Activated T-helper 1 cell treated with Interleukin-2 at 50 U/mL for 16 hours (primary cell): ENCODE measurements at places on chromosomes 3 and 15.

- no peak for DNase-seq
Observed at GRCh38 chr3:183085634-183086390, 13.5 kb downstream of the MCCC1 start.

DNA sequence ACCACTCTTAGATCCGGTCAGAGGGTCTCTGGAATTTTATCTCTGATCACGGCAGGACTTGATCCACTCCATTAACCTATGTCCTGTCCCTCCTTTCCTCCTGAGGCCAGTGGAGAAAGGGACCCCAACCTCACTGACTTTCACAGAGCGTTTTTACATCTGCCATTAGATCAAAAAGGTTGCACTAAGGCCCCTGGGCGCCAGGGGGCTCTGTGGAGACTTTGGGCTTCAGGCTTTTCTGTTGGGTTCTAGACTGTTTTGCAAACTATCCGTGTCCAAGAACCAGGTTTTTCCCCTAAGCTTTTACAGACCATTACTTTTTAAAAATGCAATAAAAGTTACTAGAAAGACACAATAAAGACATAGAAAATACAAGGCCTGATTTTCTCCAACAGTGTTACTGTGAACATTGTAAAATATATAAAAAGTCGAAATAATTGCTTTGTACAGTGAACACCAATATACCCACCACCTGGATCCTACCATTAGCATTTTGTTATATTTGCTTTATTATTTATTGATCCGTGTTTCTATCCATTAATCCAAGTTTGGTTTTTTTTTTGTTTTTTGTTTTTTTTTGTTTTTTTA, 159.7 kb downstream of the POLR2M start:
- peak; percentile 5 for DNase-seq

GRCh38 chr3:55329849-55330248, 157.3 kb downstream of the WNT5A start:
- DNase-seq, result no peak

DNA sequence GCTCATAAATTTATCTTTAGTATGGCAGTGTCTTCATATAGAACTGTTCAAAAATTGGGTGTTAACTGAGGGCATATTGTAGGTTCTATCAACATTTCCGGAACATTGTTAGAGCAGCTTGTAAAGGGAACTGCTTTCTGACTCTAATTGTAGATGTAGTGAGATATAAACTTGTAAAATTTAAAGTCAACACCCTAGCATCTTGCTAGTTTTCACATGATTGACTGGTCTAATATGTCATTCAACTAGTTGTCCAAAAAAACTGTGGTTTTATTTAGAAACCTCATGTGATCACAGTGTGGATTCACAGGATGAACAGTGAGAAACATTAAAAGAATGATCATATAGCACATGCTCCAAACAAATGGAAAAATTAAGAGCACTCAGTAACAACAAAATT, 607.4 kb downstream of the ROBO1 start:
- no peak for DNase-seq

GRCh38 chr15:33153548-33153947, 41.0 kb downstream of the FMN1 start:
- no peak for DNase-seq

- DNase-seq, result no peak
Observed at GRCh38 chr15:56390739-56391267, 25.6 kb downstream of the TEX9 start.

DNA sequence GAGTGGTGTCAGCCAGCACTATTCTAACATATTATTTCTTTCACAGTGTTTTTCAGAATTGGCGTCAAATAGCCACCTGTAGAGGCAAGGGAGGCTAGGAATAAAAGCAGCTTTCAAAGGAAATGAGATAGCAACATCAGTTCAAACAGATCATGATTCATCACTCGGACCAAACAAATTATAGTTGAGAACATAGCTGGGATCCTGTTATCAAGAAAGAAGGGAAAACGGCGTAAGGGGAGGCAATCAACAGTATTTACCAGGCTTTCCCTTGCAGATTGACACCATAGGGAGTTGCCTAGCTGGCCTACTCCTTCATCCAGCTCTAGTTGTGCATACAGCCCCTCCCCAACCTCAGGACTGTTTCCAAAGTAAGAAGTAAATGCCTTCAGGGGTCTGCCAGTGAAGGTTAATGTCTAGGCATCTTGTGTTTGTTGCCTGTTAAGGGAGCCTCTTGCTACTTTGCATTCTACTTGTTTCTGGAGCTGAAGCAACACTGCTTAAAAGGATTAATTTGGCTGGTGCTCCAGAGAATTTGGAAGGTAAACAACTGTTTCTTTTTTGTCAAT, 286.5 kb downstream of the NSUN3 start:
- DNase-seq, result no peak

GRCh38 chr3:111070772-111071256, 802 bp upstream of the NECTIN3 start:
- DNase-seq, result no peak

DNA sequence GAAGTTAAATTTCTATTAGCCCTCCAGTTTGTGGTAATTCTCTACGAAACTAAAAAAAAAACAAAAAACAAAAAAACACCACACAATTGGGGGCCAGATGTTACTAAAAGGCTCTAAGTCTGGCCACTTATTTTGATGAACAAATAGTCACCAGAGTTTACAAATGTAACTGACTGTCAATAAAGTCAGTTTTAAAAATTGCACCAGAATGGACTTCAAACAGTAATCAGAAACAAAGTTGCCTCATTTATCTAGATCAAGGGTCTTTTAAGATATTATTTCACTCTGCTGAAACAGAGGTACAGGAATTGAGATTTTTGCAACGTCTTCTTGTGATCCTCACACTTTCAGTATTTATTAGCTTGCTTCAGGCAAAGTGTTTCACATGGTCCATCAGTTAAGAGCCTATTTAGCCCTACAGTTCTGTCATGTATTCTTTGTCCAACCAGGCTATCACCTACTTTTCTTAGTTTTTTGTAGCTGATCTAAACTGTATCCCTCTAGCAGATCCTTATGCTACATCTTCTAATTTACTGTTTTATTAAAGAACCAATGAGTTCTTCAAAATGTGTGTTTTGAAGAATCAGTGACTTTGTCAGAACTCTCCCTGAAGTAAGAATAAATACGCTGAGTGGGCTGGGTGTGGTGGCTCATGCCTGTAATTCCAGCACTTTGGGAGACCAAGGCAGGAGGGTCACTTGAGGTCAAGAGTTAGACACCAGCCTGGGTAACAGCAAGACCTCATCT, 74.7 kb downstream of the ANKRD28 start:
- no peak for DNase-seq

DNA sequence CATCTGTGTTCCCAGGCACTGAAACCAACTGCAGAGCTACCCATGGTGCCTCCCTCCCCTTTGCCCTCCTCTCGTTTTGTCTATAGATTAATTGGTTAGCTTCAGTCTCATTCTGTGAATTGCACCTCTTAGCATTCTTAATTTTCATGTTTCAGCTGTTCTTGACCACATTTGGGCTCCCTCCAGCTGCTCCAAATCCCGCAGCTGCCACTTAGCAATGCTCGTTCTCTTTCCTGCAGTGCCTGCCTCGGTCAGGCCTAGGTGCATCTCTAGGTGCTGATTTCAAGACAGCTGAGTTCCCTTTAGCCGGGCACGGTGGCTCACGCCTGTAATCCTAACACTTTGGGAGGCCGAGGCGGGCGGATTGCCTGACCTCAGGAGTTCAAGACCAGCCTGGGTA, 47.0 kb upstream of the SMAD3 start:
- no peak for DNase-seq

DNA sequence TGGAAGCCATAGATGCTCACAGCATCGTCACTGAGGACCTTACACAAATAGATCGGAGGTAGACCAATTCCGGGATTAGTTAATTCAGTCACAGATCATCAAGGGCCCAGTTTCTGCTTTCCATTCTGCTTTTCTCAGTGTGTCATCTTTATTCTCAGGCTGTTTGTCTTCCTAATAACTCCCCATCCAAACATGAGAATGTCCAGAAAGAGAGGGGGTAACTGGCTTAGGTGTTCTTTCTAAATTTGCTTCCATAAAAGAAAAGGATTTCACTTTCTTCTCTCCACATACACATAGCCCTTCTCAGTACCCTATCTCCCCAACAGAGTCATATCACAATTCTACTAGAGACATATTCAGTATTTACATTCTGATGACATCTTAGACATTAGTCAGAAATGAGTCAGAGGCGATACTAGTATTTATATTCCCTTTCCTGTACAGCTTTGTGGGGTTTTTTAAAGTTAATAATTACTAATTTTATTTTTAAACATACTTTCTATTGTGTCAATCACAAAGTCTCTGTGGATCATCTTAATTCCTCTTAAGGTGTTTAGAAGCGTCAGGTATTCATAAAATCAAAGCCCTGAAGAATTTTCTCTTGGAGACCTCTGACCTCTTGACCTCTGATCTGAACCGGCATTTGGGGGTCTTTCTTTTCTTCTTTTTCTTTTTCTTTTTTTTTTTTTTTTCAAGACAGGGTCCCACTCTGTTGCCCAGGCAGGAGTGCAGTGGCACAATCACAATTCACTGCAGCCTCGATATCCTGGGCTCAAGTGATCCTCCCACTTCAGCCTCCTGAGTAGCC, 24.3 kb upstream of the IL12A start:
- no peak for DNase-seq

GRCh38 chr15:52101542-52102323, 10.8 kb downstream of the BCL2L10 start:
- no peak for DNase-seq
